Neural progenitor cell (in vitro differentiated cells): ENCODE measurements at places on chromosomes 2 and 18. TPM values are rescaled to one million over a fixed set of nuclear protein-coding genes. Genes with fewer than 3 reads are reported as not detected.

PDK1 gene
- 65.2 and 66.5 TPM in 2 replicates for total RNA-seq

GRCh38 chr2:214533541-214533940 lies 122.7 kb downstream of the VWC2L start:
- DNase-seq, result no peak
- no peak overlapping the region for H3K4me3 ChIP-seq
- H3K4me1 ChIP-seq, result no peaks in the 10 kb centered on the region
- H3K36me3 ChIP-seq, result no peaks in the 10 kb centered on the region
- no peak overlapping the region for H3K27ac ChIP-seq

RSAD2 gene
- not detected in 2 replicates for total RNA-seq

DES gene
- total RNA-seq, result 0.31 TPM in 1 of 2 replicates, not detected in the other

- no peak overlapping the region for H3K27ac ChIP-seq
- no peak overlapping the region for H3K4me3 ChIP-seq
- no peaks in the 10 kb centered on the region for H3K36me3 ChIP-seq
- H3K4me1 ChIP-seq, result no peaks in the 10 kb centered on the region
- H3K27me3 ChIP-seq, result no peaks in the 10 kb centered on the region
Measured at GRCh38 chr2:149808556-149808955, 221.0 kb upstream of the MMADHC start.

- peaks cover 25% of the 10 kb centered on the region for H3K4me1 ChIP-seq
- DNase-seq, result no peak
- H3K27ac ChIP-seq, result no peak overlapping the region
- H3K27me3 ChIP-seq, result no peaks in the 10 kb centered on the region
- no peaks in the 10 kb centered on the region for H3K36me3 ChIP-seq
Measured at GRCh38 chr2:144230033-144230432, 289.9 kb downstream of the ZEB2 start.

UNC80 gene
- total RNA-seq, result 0.93 and 1.9 TPM in 2 replicates

BCL2L11 gene
- 46.9 and 54.9 TPM in 2 replicates for total RNA-seq

DNA sequence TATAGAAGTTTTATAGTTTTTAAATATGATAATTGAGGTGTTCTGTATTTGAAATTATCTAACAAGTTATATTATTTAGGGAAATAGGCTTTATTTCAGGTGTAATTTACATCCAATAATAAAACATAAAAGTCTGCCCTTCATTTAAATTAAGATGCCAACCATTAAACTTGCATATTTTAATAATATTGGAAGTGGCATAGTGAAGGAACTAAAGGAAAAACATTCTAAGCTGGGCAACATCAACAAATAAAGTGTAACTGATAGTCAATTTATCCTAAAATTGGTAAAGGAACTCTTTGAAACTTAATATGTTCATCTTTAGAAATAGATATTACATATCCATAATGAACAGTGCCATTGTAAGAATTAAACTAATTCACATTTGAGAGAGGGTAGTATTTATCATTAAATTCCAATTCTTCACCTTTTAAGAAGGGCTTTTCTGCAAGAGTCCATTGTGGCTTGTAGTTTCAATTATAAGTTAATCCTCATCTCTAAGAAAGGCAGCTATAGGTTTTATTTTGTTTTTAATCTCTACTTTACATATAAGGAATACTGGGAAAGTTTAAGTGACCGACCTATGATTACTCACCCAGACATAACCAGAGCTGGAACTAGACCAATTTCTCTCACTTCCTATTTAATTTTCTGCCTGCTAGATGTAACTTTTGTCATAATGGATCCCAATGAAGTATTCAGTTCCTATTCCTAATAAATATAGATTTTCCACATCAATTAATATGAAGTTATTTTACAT lies 401.6 kb downstream of the XIRP2 start:
- H3K4me1 ChIP-seq, result peaks cover 17% of the 10 kb centered on the region
- H3K27me3 ChIP-seq, result peaks cover 13% of the 10 kb centered on the region
- H3K27ac ChIP-seq, result no peak overlapping the region
- no peak overlapping the region for H3K4me3 ChIP-seq
- H3K36me3 ChIP-seq, result no peaks in the 10 kb centered on the region

DNA sequence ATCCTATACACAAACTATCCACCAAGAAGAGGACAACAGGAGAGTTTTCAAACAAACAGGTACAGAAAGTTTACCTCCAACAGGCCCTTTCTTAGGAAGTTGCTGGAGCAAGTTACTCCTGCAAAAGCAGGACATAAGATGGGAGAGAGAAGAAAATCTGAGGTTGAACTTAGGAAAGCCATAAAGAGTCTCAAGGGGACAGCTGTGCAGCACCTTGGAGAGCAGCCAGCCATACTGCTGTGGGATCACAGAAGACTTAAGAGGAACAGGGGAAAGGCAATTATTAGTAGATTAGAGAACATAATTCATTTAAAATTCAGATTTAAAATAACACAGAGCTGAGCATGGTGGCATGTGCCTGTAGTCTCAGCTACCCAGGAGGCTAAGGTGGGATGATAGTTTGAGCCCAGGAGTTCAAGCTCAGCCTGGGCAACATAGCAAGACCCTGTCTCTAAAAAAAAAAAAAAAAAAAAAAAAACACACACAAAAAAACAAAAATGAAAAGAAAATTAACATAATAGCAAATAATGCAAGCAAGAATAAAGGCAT lies 148.1 kb upstream of the SIX3 start:
- H3K4me1 ChIP-seq, result peaks cover 24% of the 10 kb centered on the region
- H3K4me3 ChIP-seq, result no peak overlapping the region
- H3K27me3 ChIP-seq, result no peaks in the 10 kb centered on the region
- H3K27ac ChIP-seq, result no peak overlapping the region
- no peaks in the 10 kb centered on the region for H3K36me3 ChIP-seq

GRCh38 chr2:164847981-164848741 lies 6.5 kb upstream of the COBLL1 start:
- DNase-seq, result no peak
- H3K27ac ChIP-seq, result no peak overlapping the region
- H3K4me3 ChIP-seq, result no peak overlapping the region
- no peaks in the 10 kb centered on the region for H3K36me3 ChIP-seq
- H3K4me1 ChIP-seq, result no peaks in the 10 kb centered on the region

- no peak overlapping the region for H3K27ac ChIP-seq
- no peak overlapping the region for H3K4me3 ChIP-seq
- DNase-seq, result no peak
- peaks cover 19% of the 10 kb centered on the region for H3K4me1 ChIP-seq
- H3K27me3 ChIP-seq, result no peaks in the 10 kb centered on the region
Measured at GRCh38 chr2:64700133-64700809, 46.6 kb upstream of the SERTAD2 start.

- H3K27ac ChIP-seq, result no peak overlapping the region
- H3K4me3 ChIP-seq, result no peak overlapping the region
- peaks cover 9% of the 10 kb centered on the region for H3K4me1 ChIP-seq
- H3K27me3 ChIP-seq, result peaks cover 66% of the 10 kb centered on the region
Measured at GRCh38 chr2:236237468-236238190, 26.6 kb downstream of the ASB18 start.

DNA sequence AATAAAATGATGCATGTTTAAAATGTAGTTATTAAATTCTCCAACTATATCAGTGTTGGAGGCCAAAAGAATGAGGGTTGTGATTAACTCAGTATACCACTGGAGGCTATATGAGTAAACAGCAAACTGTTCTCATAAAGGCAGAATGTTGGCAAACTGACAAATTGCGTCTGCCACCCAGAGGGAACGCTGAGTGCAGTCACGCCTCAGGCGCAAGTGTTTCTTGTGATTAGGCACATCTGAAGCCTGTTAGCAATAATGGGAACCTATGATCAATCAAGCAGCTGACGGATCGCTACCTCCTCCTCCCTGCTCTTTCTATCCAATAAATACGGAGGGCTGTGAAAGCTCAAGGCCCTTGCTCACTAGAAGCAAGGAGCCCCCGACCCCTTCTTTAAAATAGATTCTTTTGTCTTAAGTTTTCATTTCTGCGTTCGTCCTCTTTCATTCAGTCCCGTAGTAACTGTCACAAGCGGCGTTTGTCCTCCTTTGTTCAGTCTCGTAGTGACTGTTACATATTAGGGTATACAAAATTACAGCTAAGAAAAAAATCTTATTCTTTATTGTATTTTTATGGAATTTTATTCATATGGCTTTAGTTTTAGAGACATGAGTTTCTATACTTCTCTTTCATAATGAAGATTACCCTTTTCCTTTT lies 16.3 kb upstream of the RMND5A start:
- H3K4me1 ChIP-seq, result no peaks in the 10 kb centered on the region
- no peak for DNase-seq
- no peak overlapping the region for H3K4me3 ChIP-seq
- no peaks in the 10 kb centered on the region for H3K36me3 ChIP-seq
- H3K27ac ChIP-seq, result no peak overlapping the region

CKAP2L gene
- total RNA-seq, result 28.2 and 53.7 TPM in 2 replicates

GRCh38 chr2:135144343-135144742 lies 92.3 kb downstream of the RAB3GAP1 start:
- no peak overlapping the region for H3K4me3 ChIP-seq
- H3K27me3 ChIP-seq, result no peaks in the 10 kb centered on the region
- no peak overlapping the region for H3K27ac ChIP-seq
- H3K4me1 ChIP-seq, result no peaks in the 10 kb centered on the region
- H3K36me3 ChIP-seq, result peaks cover 16% of the 10 kb centered on the region

- no peaks in the 10 kb centered on the region for H3K36me3 ChIP-seq
- no peak overlapping the region for H3K4me3 ChIP-seq
- no peaks in the 10 kb centered on the region for H3K27me3 ChIP-seq
- DNase-seq, result no peak
- no peak overlapping the region for H3K27ac ChIP-seq
Measured at GRCh38 chr2:189022053-189022481, 47.9 kb downstream of the COL3A1 start.
